Mesenchymal stem cell (in vitro differentiated cells and primary cell): ENCODE measurements at places on chromosomes 2 and 18.

- no peak for DNase-seq
Measured at GRCh38 chr2:128092656-128093055, 1.7 kb downstream of the UGGT1 start.

DNA sequence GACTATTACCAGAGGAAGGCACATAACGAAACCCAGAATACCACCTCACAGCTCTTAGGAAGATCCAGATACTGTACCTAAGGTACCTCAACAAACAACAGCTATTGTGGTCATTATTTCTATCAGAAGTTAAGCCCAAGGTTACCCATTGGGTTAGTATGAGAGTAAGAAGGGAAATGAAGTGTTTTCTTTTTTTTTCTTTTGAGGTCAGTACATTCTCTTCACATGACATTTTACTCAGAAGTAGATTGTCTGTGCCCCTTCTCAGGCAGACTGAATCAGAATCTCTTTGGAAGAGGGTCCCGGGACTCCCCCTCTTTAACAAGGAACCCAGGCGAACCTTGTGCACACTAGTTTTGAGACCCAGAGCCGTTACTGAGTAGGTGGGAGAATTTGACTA is 233.7 kb upstream of the CXCR4 start:
- no peak for DNase-seq

- DNase-seq = no peak
Measured at GRCh38 chr2:150166313-150167051, 321.0 kb downstream of the RND3 start.

DNA sequence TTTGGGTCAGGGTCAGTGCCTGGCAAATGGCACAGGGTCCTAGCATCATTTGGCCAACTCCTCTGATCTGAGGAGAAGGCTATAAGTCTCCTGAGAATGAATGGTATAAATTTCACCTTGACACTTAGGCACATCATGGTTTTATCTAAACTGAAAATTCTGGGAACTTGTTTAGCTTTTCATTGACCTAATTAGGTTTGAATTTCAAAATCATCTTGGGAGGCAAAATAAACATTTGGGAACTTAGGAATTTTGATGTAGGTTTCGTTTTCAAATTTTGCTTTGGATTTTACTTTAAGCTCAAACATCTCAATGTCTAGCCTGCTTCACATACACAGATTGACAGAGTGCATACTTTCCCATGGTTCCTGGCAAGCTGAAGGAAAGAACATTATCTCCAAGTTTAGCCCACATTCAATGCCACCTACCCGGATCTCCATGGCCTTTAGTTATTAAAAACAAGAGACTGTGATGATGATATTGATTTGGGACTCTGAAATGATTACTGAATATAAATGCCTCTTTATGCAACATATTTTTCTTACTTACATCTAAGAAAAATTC is 44.5 kb downstream of the MYOM1 start:
- peak; percentile 5 for DNase-seq
